ENCODE measurements at places on chromosomes 3 and 15. TPM values are rescaled to one million over a fixed set of nuclear protein-coding genes. Genes with fewer than 3 reads are reported as not detected.

Gene MUC20
- polyA plus RNA-seq, result 0.31 TPM

- H3K4me1 ChIP-seq, result no peaks in the 10 kb centered on the region
- no peak overlapping the region for H3K27ac ChIP-seq
- H3K36me3 ChIP-seq, result no peaks in the 10 kb centered on the region
- no peak for DNase-seq
- H3K27me3 ChIP-seq, result no peaks in the 10 kb centered on the region
These were observed 245.2 kb downstream of the EFHB start for GRCh38 chr3:19688767-19689166.

- peaks cover 39% of the 10 kb centered on the region for H3K4me1 ChIP-seq
- DNase-seq, result peak; percentile 65
- H3K27me3 ChIP-seq, result no peaks in the 10 kb centered on the region
- no peak overlapping the region for H3K4me3 ChIP-seq
- H3K36me3 ChIP-seq, result no peaks in the 10 kb centered on the region
- H3K27ac ChIP-seq, result peak overlapping the region; percentile 81
These were observed 14.0 kb upstream of the LARP6 start for GRCh38 chr15:70867911-70868467.

Gene ZNF80
- not detected for polyA plus RNA-seq

- peaks cover 4% of the 10 kb centered on the region for H3K4me1 ChIP-seq
- H3K4me3 ChIP-seq, result no peak overlapping the region
These were observed 67.4 kb downstream of the LRIG1 start for GRCh38 chr3:66433522-66433782.

DNA sequence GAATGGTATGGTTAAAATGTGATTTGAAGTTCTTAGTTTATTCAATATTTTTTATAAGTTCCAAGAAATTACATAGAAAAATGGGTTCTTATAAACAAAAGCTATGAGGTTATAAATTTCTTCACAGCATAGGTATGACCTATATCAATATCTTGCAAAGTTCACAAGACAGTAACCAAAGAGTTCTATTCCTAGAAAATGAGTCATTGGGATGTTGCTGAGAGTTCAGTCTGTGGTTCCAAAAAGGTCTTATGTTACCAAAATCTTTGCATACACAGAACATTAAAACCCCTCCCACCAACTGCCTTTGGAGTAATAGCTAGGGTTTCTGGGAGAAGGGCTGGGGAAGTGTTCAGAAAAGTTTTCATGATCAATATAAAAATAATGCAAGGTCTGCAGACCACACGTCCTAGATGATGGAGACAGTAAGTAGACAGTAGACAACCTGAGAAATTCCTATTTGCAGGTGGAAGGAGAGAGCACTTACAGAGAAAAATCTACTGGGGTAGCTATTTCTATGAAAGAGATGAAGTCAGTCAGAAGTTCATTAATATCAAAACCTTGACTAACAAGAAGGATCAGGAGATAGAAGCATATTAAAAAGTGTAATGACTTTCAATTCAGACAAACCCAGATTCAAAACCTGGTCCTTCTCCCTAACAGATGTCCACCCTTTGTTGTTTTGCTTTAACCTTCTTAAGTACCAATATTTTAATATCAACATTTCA lies 279.3 kb downstream of the KCNH8 start:
- DNase-seq, result no peak
- no peaks in the 10 kb centered on the region for H3K4me1 ChIP-seq
- H3K27ac ChIP-seq, result no peak overlapping the region
- no peak overlapping the region for H3K4me3 ChIP-seq
- no peaks in the 10 kb centered on the region for H3K36me3 ChIP-seq
- H3K27me3 ChIP-seq, result no peaks in the 10 kb centered on the region

All from SK-N-SH (cell line).